DMS 273 treated with DMSO at 0.1 percent for 48 hours (cell line): ENCODE measurements at places on chromosomes 5 and 9.
A peak's percentile ranks its signal among the peaks of the same experiment; 100 is the strongest.

DNA sequence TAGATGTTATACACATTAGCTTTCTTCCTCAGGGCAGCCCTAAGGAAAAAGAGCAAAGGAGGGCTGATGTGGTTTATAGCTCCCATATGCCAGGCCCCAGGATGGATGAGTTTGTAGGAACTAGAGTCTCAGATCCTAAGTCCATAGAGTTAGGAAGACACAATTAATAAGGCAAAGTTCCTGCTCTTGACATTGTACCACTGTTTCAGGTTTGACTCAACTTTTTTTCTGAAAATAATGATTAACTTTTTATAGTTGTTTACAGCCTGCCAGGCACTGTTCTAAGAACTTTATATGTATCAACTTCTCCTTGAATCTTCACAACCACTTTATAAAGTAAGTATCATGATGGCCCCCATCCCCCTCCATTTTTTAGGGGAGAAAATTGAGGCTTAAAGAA lies 339.5 kb downstream of the PDE4D start:
- DNase-seq, result no peak

DNA sequence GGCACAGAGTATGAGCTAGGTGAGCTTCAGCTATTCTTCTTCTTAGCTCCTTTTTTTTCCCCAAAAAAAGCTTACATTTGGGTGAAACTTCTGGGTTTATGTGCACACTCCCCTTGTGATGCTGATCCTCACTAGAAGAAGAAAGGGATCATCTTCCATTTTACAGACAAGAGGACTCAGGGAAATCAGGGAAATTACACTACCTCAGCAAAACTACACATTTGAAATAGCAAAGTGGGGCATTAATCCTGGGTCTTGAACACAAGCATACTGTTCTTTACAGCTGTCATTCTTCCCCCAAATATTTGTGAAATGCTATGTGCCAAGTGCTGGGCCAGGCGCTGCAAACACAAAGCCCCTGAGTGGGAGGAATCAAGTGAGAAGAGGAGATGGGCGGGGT lies 68.6 kb upstream of the NFIL3 start:
- no peak for DNase-seq

DNA sequence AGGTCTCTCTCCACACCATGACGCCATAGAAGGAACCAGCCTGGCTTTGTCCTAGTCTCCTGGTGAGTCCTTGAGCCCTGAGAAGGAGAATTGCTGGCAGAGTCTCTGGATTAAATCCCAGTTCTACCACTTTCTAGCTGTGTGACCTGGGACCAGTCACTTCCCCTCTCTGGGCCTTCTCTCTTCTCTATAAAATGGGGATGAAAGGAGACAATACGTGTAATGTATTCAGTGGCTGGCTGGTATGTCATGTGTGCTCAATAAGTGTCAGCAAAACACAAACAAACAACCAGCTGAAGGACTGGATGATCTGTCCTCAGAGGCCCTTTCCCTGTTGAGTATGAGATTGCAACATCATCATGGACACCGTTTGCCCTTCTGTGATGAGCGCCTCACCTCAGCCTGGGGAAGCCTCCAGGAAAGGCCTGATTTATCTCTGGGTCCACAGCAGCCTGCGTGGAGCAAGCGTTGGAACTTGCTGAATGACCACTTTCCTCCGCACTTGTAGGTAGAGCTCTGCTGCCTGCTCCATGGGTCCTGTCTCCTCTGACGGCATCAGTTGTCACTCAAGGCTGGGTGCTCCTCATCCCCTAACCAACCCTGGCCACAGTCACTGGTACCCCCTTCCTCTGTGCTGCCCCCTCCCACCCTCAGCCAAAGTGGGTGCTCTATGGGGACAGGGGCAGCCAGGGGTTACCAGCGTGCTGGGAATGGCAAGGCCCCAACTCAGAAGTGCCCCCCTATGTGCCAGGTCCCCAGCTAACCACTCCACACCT lies 3.6 kb upstream of the NR5A1 start:
- no peak for DNase-seq

DNA sequence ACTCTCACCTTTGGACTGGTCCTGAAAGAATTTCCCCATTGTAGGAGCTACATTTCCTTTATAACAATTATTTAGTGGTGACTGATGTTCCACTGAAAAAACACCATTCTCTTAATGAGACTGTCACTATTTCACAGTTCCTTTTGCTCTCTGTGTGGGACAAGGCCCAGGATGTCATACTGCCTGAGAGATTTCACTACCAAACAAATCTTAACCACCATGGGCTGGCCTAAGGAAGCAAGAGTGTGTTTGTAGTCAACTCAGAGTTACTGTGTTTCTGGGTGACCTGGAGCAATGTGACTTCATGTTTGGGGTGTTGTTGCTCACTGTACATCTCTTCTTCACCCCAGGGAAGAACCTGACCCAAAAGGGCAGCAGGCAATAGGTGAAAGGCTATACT lies 50.1 kb upstream of the ZNF608 start:
- DNase-seq, result no peak

GRCh38 chr5:91532779-91533178 lies 149.7 kb upstream of the ARRDC3 start:
- DNase-seq, result no peak

DNA sequence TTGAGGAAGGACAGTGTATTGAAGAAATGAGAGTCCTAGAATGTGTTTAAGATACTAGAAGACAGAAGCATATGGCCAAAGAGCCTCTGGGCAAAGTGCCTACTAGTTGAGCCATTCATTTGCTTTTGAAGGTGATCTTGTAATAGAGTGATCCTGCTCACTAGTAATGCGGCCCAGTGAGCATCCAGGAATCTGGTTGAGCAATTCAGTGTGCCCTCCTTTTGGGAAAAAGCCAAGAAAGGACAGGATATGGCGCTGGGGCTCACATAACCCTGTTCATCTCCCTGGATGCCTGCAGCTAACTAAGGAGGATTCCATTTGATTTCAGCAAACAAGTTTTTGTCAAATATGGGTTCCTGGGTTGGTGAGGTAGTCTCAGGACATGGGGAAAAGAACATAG lies 16.3 kb downstream of the ADAM19 start:
- DNase-seq, result peak; percentile 10

DNA sequence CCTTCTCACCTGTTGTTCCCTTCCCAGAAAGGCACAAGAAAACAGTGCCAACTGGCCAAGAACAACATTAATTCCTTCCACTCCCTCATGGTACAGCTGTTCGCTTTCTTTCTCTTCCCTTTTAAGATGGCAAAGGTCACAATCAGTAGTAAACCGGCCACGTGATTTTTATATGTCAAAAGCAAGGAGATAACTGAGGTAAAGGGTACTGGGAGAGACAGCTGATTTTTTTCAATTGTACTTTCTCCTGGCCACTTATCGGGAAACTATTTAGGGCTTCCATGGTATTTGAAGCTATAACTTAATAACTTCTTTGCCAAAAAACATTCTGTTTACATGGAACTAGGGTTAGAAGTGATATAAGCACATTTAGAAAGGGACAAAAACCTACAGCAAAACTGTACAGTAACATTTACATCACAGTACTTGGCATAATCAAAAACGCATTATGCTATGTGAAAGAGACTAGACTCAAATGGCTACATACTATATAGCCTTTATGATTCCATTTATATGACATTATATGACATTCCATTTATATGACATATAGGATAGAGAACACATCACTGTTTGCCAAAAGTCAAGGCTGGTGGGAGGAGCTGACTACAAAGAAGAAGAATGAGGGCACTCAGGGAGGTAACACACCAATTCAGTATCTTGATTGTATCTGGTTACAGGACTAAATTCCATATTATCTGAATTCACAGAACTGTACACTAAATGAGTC lies 24.8 kb downstream of the PLPP1 start:
- DNase-seq, result no peak

DNA sequence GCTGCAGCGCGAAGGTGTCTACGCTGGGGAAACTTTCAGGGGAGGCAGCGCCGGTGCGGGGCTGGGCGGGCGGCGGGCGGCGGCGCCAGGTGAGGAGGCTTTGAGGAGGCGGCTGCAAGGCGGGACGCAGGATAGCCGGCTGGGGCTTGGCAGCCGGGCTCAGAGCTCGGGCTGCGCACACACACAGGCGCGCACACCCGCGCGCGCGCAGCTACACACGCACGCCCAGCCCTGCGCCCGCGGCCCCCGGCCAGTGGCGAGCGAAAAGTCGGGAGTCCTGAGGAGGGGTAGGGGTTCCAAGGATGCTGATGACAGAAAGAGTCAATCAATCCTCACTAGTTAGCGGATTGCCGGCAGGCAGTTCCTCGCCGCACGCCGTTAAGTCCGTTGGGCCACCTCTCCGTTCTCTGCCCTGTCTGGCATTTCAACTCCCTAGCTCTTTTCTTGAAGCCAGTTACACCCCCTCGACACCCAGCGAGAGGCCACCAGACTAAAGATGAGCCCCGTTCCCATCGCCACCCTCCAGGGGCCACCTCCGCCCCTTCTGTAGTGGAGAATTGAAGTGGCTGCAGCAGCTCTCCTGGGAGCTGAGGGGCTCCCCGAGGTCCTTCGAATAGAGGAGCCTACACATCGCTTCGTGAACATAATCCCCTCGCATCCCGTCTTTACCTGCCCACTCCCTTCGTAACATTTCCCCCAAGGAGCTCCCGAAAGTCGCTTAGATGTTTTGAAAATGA lies 1640.3 kb upstream of the C9orf72 start:
- no peak for DNase-seq

GRCh38 chr9:127368852-127369402 lies 28.0 kb upstream of the SLC2A8 start:
- DNase-seq, result no peak

DNA sequence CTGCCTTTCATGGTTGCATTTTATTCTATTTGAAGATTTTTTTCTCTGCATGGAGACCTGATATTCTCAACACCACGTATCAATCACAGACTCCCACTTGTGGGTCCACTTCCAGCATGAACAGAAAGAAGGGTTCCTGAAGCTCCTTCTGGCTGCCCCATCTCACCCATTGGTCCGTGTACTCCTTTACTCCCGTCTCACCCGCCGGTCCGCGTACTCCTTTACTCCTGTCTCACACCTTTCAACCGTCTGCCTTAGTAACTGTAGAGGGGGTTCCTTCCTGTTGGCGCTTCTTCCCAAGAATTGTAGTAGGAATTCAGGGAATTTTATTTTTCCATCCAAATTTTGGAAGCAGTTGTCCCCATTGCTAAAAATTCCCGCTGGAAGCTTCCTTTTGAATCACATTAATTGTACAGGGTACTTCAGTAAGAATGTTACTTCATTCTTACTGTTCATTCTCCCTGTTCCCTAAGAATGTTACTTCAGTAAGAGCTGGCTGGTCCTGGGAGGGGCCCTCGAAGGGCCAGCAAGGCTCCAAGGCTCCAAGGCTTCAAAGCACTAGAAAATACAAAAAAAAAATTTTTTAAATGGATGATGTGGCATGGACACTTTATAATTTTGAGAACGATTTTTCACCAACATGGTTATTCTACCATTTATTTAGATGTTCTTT lies 3.9 kb upstream of the LPCAT1 start:
- DNase-seq, result no peak

- no peak for DNase-seq
Observed at GRCh38 chr5:112142769-112143270, 276.3 kb downstream of the EPB41L4A start.
